SW 1271 (cell line): ENCODE measurements at places on chromosomes 4 and X.

DNA sequence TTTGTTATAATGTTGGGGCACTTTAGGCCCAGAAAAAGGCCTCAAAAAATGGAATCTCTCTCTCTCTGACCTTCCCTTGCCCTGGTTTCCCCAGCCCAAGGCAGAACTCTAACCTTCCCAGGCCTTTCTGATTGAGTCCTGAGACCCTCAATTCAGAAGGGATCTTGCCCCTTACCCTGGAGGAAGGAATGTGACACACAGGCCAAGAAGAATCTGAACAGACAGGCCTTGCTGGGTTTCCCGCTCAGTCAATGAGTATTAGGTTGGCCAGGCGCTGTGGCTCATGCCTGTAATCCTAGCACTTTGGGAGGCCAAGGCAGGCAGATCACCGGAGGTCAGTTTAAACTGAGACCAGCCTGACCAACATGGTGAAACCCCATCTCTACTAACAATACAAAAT lies 27.6 kb downstream of the ELOVL6 start:
- DNase-seq = no peak

DNA sequence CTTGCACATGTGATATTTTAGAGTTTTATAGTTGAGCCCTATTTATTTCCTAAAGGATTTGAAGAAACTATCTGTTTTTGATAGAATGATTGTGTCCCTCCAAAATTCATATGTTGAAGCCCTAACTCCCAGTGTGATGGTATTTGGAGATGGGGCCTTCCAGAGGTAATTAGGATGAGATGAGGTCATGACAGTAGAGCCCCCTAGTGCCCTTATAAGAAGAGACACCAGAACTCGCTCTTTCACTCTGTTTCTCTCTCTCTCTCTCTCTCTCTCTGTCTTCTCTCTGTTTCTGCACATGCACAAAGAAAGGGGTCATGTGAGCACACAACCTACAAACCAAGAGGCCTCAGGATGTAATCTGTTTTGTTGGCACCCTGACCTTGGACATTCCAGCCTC lies 921.9 kb upstream of the DIAPH2 start:
- DNase-seq = no peak

- DNase-seq = no peak
These were observed 850.4 kb upstream of the FRG1 start for GRCh38 chr4:189090174-189090814.

GRCh38 chrX:70079870-70080269 lies 17.6 kb downstream of the OTUD6A start:
- no peak for DNase-seq

DNA sequence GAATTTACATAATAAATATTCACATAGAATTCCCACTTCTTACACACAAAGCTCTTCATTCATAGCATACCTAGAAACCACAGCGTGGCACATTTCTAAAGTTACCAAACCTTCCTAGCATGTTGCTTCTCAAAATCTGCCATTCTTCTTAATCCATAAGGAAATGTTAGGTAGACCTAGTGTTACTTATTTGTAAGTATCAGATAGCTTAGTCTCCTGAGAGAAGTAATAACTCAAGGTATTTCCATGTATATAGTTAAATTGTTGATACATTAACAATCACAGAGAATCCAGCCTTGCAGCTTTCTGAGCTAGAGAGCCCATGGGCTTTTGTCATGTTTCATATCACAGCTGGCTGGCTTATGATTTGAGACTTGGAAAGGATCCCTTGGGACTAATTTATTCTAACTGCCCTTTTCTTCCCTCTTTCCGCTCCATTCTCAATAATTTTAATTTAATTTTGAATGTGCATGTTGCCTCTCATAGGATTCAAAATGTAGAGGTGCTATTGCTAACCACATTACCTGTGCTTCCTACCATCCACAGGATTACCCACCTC lies 17.6 kb downstream of the SH3RF1 start:
- DNase-seq = no peak

DNA sequence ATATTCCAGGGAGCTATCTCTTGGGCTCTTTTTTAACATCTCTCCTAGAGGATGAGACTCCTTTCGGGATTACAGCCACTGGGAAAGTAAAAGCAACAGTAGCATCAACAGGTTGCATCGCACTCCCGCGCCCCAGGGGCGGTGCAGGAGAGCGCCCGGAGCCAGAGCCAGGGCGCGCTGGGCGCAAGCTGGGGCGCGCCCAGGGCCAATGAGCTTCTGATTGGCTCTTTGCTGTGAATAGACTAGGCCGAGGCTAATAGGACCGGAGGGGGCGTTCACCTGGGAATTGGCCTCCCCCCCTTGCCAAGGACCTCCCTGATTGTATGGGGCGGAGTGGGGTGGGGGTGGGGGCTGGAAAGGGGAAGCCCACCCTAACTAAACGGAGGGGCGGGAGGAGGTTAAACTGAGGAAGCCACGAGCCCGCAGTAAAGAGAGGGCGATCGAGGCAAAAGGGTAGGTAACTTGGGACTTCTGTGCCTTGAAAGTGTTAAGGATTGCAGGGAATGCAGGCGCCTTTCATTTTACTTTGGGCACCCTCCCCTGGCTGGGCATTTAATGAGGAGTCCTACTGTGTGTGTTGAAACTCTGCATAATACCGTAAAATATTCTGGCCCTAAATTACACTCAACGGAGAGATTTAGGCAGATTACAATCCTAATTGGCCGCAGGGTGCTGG lies 1.1 kb upstream of the ATOH1 start:
- no peak for DNase-seq

DNA sequence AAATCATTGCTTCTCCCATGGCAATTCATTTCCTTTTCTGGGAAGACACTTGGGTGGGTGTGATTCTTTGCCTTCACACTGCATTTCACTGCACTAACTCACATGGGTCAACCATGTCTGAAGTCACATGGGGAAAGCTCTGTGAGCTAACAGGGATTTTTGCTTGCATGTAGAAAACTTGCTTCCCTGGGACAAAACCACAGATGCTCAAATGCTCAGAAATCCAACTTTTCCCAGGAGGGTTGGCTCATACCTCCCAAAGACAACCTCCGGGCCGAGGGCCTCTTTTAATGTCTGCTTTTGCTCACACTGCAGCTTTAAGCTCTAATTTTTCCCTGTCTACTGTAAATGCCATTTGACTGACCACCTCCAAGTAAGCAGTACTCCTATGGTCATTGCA lies 1695.2 kb downstream of the STIM2 start:
- DNase-seq = no peak

DNA sequence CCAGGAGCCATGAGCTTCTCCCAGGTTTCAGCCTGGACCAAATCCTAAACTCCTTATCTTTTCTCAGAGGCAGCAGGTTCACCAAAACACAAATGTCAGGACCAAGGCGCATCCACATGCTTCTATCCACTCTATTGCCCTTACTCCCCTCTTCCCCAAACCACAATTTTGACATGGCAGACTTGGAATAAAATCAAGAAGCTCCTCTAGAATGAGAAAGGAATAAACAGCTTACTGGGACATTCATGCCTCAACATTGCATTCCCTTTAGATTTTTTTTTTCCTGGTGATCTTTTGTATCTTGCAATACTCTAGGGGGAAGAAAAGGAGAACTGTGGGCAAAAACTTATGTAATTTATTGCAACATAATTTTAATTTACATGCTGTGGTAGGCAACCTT lies 119.1 kb downstream of the TSPAN5 start:
- no peak for DNase-seq

DNA sequence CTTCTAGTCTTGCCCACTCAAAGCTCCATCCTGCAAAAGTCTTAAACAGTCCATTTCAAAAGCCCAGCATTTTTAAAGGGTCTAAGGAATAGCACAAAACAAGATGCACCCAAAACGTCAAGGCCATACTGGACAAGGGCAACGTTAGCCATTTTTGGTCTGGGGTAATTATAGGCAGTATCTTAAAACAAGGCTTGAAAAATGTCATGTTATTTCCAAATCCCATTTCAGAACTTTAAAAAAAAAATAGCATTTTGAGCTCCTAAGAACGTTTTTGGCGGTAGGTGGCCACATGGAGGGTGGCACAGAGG lies 584 bp upstream of the TMEM165 start:
- DNase-seq = no peak

DNA sequence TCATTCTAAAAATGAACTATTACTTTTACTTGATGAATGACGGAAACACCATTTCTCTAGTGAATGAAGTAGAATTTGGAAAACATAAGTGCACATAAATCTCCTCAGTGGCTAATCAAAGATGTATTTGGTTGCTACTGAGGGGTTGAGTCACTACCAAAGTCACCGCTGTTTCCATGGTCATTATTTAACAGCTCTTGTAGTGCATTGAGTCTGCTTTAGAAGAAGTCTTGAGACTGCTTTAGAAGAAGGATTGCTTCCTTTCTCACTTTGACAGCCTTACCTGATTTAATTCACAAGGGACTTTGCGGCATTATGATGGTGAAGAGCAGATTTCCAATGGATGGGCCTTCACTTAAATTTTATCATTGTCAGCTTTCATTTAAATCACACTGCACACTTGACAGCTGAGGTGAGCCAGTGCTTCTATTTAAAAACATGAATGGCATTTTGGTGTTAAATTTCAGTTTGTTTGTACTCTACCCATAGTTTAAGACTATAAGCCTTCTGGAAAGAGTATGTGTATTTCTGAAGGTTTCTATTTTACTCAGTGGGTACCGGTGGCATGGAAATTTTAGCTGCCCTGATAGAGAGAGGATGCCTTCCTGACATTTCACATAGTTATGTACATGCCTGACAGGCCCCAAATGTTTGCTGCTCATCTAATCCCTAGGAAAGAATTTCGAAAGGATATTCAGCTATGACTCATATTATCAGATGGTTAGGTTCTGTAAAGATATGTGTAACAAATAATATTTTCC lies 9.5 kb downstream of the ASB5 start:
- no peak for DNase-seq
